ENCODE measurements at places on chromosomes 7 and 10. TPM values are rescaled to one million over a fixed set of nuclear protein-coding genes. Genes with fewer than 3 reads are reported as not detected.
A peak's percentile ranks its signal among the peaks of the same experiment; 100 is the strongest.

- DNase-seq = no peak
Measured at GRCh38 chr10:47049906-47050305, 138.7 kb downstream of the PTPN20 start.

DNA sequence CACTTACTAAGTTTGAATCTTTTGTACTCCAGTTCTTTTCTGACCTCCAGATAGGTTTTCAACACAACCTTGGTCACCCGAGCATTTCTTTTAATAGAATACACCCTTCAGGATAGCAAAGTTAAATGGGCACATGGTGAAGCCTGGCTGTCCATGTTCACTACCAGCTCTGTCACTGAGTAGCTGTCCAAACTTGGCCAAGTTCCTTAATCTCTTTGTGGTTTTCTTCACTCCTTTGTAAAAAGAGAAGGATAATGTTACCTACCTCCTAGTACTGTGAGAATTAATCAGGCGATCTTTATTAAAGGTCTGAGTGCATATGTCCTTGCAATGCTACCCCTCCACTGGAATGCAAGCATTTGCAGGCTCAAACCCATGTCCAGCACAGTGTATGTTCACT lies 128.1 kb upstream of the PTPRZ1 start:
- no peak for DNase-seq

CYP26C1 gene
- not detected for total RNA-seq

- DNase-seq = no peak
Measured at GRCh38 chr7:151091431-151091830, 5.2 kb downstream of the AGAP3 start.

GRCh38 chr10:70135684-70136083 lies 3.1 kb upstream of the AIFM2 start:
- no peak for DNase-seq

DNA sequence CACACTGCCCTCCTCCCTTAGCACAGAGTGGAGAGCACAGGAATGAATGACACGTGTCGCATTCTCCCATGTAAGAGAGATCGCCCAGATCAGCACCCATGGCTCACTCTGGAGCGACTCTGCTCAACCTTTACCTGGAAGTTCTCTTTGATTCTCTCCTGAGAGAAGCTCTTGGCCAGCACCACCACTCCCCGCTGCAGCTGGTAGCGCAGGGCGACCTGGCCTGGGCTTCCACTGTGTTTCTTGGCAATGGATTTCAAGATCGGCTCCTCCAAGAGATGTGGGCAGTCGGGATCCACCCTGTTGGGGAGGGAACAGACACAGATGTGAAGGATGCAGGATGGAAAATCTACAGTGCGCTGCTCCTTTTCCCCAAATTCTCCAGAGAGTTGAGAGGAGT lies 27.4 kb downstream of the AKR1C8 start:
- no peak for DNase-seq

DNA sequence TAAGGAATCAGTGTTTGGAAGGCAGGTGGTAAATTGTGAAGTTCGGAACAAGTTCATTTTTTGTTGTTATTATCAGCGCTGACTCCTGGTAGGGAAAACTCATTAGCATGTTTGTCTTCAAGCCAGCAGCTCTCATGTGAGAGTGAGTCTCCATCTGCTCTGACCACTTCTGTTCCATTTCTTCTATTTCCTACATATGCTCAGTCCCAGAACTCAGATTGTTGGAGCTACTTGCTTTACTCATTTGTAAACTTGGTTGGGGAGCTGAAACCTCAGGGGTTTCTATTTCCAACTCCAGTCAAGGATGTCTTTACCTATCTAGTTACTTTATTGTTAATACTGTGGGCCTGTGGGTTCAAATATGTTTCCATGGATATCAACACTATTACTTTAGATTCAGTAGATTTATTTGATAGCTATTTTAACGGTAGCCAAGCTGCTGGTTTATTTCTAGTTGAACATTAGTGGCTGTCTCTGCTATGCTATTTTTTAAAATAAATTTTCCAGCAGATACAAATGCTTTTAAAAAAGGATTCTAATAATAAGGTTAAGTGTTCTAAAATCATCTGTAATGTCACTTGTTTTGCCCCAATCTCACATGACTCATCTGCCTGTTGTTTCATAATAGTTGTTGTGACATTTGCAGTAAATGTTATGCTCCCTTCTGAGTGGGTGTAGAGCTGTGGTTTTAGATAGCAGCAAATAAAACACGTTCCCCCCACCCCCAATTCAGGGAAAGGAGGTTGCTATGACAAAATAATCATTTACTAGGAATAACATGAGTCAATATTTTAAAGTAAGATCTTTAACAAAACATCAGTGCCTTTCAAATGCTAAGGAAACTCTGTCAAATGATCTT lies 143.3 kb downstream of the HDAC9 start:
- peak; percentile 8 for DNase-seq

MDFIC gene
- 32.5 TPM for total RNA-seq

DNA sequence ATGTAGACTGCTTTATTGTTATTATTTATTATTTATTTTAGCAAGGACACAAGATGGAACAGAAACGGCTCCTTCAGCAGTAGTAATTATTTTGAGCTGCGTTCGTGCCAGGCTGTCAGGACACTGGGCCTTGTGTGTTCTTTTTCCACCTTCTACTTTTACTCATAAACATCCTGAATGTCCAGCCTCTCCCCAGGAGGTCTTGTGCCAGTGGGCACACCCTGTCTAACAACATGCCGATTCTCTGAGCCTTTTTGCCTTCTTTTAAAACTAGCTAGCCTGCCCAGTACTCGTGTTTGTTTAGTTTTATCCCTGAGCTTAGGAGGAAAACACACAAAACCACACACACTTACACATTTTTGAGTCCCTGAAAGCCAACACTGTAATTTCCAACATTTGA lies 1.2 kb downstream of the SCIN start:
- DNase-seq = no peak

SSC4D gene
- total RNA-seq = 0.23 TPM

GRCh38 chr10:14557567-14557966 lies 217.1 kb downstream of the FAM107B start:
- DNase-seq = no peak

CXCL12 gene
- total RNA-seq = not detected

HMX2 gene
- 0.06 TPM for total RNA-seq

DNA sequence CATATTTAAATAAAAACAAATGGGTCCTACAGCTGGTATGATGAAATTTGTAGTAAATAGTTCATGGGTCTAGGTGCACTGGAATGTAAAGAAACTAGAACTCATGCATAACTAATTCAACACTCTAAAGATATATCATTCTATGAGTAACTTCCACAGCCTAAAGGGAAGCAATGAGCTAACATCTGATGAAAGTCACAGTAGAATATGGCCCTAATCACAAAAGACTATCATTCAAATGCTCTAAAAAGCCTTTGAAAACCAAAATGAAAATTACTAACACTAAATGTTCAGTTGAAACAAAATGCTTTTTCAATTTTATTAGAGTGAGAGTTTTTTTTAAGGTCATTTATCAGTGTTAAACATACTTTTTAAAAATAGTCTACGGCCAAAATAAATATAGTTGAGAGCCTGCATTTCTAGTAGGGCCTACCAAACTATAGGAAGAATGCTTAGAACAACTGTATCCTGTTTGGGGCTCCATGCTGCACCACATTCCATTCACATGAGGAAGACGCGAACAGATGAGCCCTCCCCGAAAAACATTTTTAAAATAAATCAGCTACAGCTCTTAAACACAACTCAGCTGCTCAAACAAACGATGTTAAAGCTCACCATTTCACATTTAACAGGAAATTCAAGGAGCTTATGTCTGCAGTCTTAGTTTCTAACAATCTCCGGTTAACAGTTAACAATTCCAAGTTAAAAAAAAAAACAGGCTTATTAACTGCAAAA lies 134.5 kb downstream of the NRBF2 start:
- DNase-seq = peak; percentile 76

DNA sequence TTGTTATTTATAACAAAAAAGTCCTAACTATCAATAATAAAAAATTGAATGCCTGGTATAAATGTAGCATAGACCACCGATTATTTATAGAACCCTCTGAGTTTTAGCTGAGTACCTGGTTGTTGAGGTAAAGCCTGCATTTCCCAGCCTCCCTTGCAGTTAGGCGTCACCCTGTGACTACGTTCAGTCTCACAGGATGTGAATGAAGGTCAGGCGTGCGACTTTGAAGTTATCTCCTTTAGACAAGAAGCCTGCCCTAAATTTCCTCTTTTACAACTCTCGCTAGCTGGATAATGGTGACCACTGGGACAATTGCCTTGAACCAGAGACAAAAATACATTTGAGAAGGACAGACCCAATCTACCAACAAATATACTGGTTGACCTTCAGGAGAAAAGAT lies 67.5 kb upstream of the TES start:
- DNase-seq = no peak

- no peak for DNase-seq
Measured at GRCh38 chr7:87473986-87474385, 1.5 kb downstream of the ABCB4 start.

LMBR1 gene
- 104 TPM for total RNA-seq

DNA sequence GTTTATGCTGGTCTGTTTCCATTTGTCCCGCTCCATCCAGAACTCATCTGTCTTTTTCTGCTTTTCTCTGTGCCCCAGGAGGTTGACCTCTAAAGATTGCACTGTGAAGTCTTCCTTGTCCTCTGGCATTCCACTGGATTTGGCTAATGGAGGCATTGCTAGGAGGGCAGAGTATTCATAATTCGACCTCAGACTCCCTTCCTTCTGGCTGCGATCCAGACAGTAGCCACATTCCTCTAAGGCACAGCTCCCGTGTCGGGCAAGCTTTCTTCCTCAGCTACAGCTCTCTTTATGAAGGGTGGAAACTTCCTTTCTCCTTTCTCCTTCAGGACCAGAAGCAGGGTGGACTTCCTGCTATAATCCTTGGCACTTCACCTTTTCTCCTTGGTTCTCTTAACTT lies 175.9 kb downstream of the BAMBI start:
- DNase-seq = no peak

GRCh38 chr10:133457100-133457841 lies 3.5 kb downstream of the SCART1 start:
- no peak for DNase-seq

GBX1 gene
- not detected for total RNA-seq

DNA sequence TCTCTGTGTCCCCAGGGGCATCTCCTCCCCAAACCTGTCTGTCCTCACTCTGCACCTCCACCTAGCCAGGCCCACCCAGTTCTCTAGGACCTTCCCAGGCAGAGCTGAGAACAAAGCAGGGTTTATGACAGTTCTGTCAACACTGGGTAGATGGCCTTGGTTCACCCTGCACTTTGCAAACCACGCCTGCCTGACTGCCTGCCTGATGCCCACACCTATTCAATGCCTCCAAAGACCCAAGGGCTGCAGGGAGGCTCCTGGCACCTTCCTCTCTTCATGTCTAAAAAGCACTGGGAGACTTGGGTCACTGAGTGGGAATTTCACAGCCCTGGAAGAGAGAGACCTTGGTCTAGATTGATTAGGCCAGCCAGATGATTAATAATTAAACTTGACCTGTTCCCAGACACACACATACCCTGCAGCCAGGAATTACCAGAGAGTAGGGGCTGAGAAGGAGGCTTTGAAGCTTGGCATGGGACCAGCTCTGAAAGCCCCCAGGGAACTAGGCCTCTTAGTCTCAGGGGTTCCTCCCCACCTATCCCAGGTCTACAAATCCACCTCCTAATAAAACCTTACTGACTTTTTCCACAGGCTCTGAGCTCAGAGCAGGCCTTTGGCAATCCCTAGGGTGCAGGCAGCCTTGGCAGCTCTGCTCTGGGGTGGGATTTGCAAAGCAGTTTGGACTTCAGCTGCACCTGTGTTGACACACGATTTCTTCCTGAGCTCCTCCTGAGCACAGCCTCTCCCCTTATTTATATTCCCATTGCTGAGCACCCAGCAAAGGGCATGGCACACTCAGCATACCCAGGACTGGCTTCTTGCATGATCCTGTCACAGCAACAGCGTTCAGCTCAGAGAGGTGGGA lies 25.7 kb upstream of the PDCD4 start:
- DNase-seq = no peak

H2BK1 gene
- not detected for total RNA-seq

DNA sequence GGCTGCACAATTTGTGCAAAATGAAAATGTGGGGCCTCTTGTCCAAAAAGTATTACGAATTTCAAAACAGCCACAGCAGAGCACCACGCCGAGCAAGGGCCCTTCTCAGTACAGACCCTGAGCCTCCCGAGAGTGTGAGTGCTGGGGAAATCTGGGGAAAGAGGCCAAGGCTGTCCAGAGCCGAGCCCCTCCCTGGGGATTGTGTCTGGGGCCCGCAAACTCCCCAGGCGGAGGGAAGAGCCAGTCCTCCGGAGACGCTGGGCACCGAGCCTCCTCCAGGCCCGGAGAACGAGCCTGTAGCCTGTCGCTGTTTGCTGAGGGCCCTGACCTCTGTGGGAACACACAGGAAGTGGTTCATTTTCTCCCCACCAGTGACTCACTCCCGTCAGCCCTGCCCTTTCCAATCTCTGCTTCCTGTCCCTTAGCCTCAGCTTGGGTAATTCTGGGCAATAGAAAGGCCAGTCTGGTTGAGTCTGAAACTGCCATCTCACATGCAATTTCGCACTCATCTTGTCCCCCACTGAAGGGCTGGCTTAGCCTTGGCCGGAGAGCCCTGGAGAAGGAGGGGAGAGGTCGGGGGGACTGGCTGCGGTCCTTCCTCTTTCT lies 19.5 kb upstream of the GNA12 start:
- DNase-seq = peak; percentile 99

DNA sequence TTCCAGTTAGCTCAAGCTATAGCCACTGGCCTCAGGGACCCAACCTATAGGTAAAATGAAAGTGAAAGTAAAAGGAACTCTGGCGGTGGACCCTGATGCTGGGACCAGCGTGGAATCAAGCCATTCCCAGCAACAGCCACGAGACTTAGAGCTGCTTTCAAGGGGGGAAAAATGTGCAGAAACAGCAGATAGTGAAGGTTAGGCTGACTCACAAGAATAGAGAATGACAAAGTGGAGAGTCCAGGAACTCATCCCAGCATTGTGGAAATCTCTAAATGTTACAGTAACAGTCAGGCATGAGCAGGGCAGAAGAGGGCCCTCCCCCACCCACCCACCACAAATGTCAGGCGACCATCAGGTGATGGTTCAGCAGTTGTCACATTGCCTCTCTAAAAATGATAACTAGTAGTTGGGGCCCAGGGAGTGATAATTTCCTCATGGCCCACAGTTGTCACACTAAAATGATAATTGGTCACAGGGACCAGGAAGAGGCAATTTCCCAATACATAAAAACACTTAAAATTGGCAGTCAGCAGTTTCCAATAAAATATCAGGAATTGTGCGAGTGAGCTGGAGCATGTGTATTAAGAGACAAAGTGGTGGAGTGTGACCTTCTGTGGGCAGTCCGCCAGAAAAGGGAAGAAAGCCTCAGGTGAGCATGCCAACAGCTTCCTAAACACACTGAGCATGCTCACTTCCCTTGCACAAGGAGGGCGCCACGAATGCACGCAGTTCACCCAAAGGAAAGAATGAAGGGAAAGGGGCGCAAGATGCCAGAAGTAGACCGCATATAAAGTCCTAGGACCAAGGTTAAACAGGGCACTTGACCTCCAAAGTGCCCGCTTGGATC lies 129.8 kb upstream of the PPP1R3A start:
- peak; percentile 62 for DNase-seq

ZYX gene
- 165 TPM for total RNA-seq

RNF32 gene
- total RNA-seq = 1.7 TPM

ASAH2 gene
- 3.0 TPM for total RNA-seq

LLCFC1 gene
- not detected for total RNA-seq

GRCh38 chr10:84540022-84540616 lies 211.7 kb downstream of the CCSER2 start:
- peak; percentile 83 for DNase-seq

All from HT1080 (cell line).